Amniotic stem cell (primary cell): ENCODE measurements at places on chromosomes 5 and 9.

- DNase-seq: no peak
Measured at GRCh38 chr5:23303435-23303834, 204.0 kb upstream of the PRDM9 start.

DNA sequence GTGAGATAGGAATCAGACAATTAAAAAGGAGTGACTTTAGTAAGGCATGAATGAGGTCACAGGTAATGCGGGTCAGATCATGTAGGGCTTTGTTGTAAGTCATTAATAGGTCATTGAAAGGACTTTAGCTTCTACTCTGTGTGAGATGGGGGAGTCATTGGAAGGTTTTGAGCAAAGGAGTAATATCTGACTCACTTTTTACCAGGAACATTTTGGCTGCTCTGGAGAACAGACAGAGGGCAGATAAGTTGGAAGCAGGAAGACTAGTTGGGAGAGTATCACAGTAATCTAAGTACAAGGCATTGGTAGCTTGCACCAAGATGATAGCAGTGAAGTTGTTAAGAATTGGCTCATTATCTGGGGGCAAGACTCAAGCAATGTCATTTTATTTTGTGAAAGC, 37.4 kb downstream of the KIF2A start:
- DNase-seq: no peak

- no peak for DNase-seq
Measured at GRCh38 chr5:158880483-158881001, 219.2 kb downstream of the EBF1 start.

GRCh38 chr5:137147346-137147745, 351.8 kb downstream of the SPOCK1 start:
- no peak for DNase-seq

DNA sequence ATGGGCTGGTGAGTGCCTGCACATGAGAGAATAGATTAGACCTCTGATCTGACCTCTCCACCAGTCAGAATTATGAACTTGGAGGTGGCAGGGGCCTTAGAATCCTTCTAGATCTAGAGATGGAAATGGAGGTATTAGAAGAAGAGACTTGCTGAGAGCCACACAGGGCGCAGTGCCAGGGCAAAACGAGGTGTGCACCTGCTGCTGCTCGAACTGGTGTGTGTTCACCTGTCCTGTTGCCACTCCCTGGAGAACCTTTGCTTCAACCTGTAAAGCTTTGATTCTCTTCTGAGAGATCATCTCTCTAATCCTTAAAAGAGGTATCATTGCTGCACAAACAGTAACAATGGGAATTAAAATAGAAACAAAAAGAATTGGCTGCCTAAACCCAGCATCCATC, 24.9 kb downstream of the FRMPD1 start:
- DNase-seq: no peak

- no peak for DNase-seq
Measured at GRCh38 chr9:26459959-26460358, 432.6 kb downstream of the CAAP1 start.

DNA sequence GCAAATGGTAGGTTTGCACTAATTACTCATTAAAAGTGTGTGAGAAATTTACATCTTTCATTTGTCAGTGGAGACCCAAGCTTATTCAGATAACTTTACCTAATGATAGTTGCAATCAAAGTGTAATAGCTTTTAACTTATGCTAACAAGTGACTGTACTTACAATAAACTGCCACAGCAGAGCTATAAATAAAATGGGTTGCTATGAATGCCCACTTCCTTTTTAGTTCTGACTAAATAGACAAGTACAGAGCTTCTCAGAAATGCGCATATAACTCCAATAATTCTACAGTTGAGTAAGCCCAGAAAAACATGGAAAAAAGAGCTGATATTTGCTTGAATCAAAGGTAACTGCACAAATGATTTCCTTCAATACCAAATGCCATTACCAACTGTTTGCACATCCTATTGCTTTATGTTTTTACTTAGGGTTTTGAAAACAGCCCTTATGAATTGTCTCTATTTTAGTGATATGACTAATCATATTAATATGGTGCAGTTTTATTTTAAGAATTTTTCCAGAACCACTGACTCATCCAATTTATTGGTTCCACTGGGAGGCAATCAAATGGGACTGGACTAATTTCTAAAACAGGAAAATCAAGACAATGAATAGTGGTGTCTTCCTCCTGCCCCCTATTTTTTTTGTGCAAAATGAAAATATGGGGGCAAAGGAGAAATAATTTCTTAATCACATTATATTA, 84.1 kb downstream of the PPP2R2B start:
- DNase-seq: no peak
